ENCODE measurements at places on chromosomes 4 and X. TPM values are rescaled to one million over a fixed set of nuclear protein-coding genes. Genes with fewer than 3 reads are reported as not detected.

The WAS gene
- 0.95 TPM for total RNA-seq

DNA sequence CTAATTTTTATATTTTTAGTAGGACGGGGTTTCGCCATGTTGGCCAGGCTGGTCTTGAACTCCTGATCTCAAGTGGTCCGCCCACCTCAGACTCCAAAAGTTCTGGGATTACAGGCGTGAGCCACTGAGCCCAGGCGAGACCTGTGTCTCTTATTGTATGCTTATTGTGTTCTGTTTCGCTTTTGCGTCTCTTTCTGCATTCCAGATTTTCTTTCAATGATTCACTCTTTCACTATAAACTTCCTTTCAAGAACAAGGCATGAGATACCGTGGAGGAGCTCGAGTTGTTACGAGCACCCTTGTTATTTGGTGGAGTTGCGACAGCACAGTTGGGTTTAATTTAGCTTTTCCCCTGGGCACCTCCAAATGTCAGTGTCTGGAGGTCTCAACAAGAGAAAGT is 366.7 kb upstream of the FAT1 start:
- H3K27me3 ChIP-seq: no peaks in the 10 kb centered on the region
- no peaks in the 10 kb centered on the region for H3K36me3 ChIP-seq

DNA sequence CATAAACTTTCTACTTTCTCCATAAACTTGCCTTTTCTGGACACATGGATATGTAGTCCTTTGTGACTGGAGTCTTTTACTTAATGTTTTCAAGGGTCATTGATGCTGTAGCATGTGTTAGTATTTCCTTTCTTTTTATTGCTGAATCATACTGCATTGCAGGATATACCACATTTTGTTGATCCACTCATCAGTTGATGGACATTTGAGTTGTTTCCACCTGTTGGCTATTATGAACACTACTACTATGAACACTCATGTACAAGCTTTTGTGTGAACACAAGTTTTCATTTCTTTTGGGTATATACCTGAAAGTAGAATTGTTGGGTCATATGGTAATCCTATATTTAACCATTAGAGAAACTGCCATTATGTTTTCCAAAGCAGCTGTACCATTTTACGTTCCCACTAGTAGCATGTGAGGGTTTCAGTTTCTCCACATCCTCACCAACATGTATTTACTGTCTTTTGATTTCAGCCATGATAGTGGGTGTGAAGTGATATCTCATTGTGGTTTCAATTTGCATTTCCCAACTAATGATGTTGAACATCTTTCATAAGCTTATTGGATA is 26.3 kb upstream of the GPM6B start:
- no peak for DNase-seq
- H3K27ac ChIP-seq: no peak overlapping the region
- no peak overlapping the region for H3K4me3 ChIP-seq
- no peaks in the 10 kb centered on the region for H3K36me3 ChIP-seq

DNA sequence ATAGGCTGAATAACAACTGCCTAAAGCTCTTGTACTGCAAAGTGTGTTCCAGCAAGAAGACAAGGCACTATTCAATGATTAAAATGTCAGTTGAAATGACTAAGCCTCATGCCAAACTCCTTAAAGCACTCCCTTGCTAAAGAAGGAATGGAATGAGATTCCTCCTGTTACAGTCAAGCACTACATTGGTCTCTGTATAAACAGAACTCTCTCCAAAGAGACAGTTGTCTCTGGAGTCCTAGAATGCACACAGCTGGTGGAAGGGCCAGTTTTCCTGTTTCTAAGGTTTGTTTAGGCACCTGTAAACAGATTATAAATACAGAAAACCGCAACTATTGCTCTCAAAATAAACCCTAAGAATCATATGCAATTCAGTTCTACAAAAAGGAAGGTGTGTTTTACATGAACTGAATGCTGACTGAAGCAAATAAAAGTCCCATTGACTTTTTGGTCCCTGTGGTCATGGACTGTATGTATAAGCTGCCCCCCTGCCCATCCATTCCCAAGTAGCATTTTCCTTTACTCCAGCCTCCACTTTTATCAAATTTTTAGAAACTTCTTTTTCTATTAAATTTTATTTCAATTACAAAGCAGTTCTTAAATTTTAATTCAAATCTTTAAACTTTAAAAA is 47.0 kb downstream of the FAT1 start:
- H3K36me3 ChIP-seq: no peaks in the 10 kb centered on the region
- no peaks in the 10 kb centered on the region for H3K4me1 ChIP-seq
- H3K27ac ChIP-seq: no peak overlapping the region
- no peak for DNase-seq
- no peaks in the 10 kb centered on the region for H3K27me3 ChIP-seq
- no peak overlapping the region for H3K4me3 ChIP-seq

DNA sequence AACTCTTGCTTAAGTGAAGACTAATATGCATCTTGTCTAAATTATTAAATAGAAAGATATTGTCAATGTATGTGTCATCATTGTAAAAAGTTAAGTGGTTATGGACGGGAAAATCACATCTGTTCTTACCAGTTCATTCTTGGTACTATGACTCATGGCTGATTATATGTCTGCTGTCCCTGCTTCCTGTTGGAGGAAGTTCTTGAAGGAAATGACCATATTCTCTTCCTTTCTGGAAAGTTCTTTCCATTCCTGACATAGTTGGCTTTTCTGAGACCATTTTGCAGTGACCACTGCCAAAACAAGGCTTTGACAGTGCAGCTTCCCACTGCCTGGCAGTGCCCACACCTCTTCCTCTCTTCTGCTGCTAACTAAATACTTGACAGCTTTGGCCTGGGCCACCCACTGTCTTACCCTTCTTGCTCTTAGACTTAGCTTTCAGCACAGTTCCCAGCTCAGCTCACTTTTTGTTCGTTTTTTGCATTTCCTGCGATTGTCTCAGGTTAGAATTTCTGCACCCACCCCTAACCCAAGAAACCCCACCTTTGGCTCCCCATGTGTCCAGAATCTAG is 13.2 kb upstream of the CLDN24 start:
- H3K4me1 ChIP-seq: no peaks in the 10 kb centered on the region
- DNase-seq: no peak
- H3K36me3 ChIP-seq: no peaks in the 10 kb centered on the region
- H3K27me3 ChIP-seq: no peaks in the 10 kb centered on the region
- no peak overlapping the region for H3K27ac ChIP-seq
- H3K4me3 ChIP-seq: no peak overlapping the region

DNA sequence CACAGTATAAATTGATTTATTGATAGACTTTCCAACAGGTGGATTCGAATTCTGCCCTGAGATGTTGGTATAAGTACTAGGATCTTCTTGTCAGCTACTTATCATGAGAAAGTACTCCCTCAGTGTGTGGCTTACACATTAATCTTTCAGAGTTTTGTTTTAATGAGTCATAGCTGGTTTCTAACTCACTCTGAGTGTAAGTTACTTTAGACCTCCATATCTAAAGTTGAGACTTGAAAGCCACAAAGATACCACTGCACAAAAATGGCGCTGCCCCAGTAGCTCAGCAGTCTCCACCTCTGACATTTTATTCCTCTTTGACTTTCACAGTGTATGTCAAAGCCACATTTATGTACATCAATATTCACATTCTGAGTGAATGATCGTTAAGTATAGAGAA is 318.5 kb downstream of the ARAP2 start:
- DNase-seq: no peak
- no peaks in the 10 kb centered on the region for H3K4me1 ChIP-seq
- no peak overlapping the region for H3K4me3 ChIP-seq
- H3K27me3 ChIP-seq: no peaks in the 10 kb centered on the region

DNA sequence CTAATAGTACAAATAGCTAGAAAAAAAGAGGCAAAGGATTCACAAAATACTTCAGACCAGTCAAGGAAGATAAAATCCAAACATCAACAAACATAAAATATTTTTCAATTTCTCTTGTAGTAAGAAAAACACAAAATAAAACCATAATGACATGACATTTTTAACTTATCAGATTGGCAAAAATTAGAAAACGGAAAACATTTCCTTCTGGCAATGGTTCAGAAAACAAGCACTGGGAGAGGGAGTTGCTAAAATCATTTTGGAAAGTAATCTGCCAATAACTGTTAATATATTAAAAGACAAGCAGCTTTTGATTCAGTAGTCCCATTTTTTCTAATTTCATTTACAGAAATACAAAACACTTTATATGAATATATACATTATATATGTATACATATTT is 26.1 kb downstream of the TKTL2 start:
- no peaks in the 10 kb centered on the region for H3K36me3 ChIP-seq
- H3K4me3 ChIP-seq: no peak overlapping the region
- DNase-seq: no peak
- no peaks in the 10 kb centered on the region for H3K27me3 ChIP-seq

DNA sequence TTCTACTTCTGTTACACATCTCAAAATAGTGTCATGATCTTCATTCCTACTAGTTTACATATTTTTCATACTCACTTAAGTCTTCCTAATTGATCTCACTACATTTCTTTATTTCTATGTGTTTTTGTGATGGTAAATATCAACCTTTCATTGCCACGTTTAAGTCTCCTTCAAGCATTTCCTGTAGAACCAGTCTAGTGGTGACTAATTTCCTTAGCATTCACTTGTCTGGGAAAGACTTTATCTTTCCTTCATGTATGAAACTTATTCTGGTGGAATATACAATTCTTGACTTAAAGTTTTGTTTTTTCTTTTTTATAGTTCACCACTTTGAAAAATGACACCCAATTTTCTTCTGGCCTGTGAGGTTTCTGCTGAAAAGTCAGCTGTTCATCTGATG is 181.4 kb upstream of the NEIL3 start:
- H3K36me3 ChIP-seq: no peaks in the 10 kb centered on the region
- no peak overlapping the region for H3K4me3 ChIP-seq
- H3K27ac ChIP-seq: no peak overlapping the region
- no peak for DNase-seq
- no peaks in the 10 kb centered on the region for H3K27me3 ChIP-seq
- no peaks in the 10 kb centered on the region for H3K4me1 ChIP-seq

The ZNF141 gene
- total RNA-seq: 39.6 TPM

GRCh38 chr4:172996571-172997216 is 171.9 kb upstream of the GALNT7 start:
- H3K36me3 ChIP-seq: no peaks in the 10 kb centered on the region
- H3K4me1 ChIP-seq: no peaks in the 10 kb centered on the region
- no peak overlapping the region for H3K4me3 ChIP-seq
- no peak for DNase-seq
- H3K27ac ChIP-seq: no peak overlapping the region
- no peaks in the 10 kb centered on the region for H3K27me3 ChIP-seq

GRCh38 chr4:9899306-9900055 is 118.0 kb downstream of the DRD5 start:
- no peaks in the 10 kb centered on the region for H3K4me1 ChIP-seq
- DNase-seq: no peak
- no peaks in the 10 kb centered on the region for H3K27me3 ChIP-seq
- no peaks in the 10 kb centered on the region for H3K36me3 ChIP-seq
- H3K4me3 ChIP-seq: no peak overlapping the region

The SMARCA5 gene
- 40.9 TPM for total RNA-seq

The SLITRK2 gene
- total RNA-seq: 0.24 TPM

GRCh38 chr4:24680746-24681448 is 96.5 kb upstream of the DHX15 start:
- H3K36me3 ChIP-seq: no peaks in the 10 kb centered on the region
- no peaks in the 10 kb centered on the region for H3K27me3 ChIP-seq
- no peak overlapping the region for H3K27ac ChIP-seq
- no peaks in the 10 kb centered on the region for H3K4me1 ChIP-seq
- no peak for DNase-seq

DNA sequence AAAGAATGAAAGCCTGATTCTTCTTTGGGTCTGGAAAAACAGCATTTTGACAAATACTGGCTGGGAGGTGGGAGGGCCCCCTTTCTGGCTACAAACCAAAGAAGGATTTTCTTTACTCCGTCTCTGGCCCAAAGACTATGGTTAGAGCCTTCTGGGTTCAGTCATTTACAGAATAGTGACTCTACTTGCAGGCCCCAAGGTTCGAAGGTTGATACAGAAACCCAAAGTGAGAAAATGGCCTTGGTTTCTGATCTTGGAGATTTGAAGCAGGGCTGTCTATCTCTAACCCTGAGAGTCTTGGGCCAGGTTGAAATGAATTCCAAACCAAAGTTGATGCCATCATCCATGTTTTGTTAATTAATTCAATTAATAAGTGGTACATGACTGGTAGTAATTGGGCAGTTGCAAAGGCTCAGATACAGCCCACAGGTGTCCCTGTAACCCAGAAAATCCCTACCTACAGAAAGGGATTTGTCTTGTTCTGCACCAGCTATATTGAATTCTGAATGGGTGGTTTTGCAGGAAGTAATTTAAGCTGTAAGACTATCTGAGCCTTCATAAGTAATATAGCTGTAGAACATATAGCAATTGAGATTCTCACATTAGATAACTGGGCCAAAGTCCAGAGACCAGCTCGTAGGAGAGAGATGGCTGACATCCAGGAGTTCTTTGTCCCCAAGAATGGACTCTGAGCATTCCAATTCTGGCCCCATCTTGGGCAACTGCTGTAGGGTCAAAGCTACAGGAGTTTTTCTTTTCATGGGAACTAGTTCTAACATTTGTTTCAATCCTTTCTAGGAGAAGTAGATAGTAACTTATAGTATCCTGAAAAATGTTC is 34.5 kb downstream of the CHRNA9 start:
- H3K4me3 ChIP-seq: no peak overlapping the region
- H3K4me1 ChIP-seq: no peaks in the 10 kb centered on the region
- DNase-seq: no peak
- no peak overlapping the region for H3K27ac ChIP-seq
- no peaks in the 10 kb centered on the region for H3K27me3 ChIP-seq
- H3K36me3 ChIP-seq: no peaks in the 10 kb centered on the region

- no peak overlapping the region for H3K27ac ChIP-seq
- no peak for DNase-seq
- H3K4me3 ChIP-seq: no peak overlapping the region
- peaks cover 4% of the 10 kb centered on the region for H3K4me1 ChIP-seq
- no peaks in the 10 kb centered on the region for H3K27me3 ChIP-seq
Observed at GRCh38 chr4:120844528-120844921, 78.0 kb downstream of the PRDM5 start.

The HTN1 gene
- total RNA-seq: not detected

DNA sequence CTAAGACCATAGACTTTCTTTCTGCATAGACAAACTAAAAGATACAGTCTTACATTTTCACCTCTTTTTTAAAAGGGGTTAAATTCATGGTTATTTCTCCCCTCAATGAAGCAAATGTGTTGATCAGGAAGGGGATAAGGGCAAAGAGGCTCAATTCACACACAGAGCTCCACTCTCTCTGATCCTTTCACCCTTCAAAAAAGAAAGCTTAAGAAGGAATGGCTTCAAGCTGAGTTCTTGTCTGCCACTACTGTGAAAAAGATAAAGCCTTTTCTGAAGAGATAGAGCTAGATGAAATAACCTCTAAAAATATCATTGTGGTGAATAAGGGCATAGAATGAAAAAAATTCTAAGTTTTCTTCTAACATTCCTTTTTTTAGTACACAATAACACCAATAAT is 28.3 kb downstream of the SEPSECS start:
- no peak for DNase-seq
- H3K4me3 ChIP-seq: no peak overlapping the region
- no peaks in the 10 kb centered on the region for H3K4me1 ChIP-seq

The RHOXF1 gene
- total RNA-seq: not detected

The TMEM31 gene
- 0.35 TPM for total RNA-seq

- DNase-seq: no peak
- no peaks in the 10 kb centered on the region for H3K36me3 ChIP-seq
- no peak overlapping the region for H3K4me3 ChIP-seq
- no peaks in the 10 kb centered on the region for H3K4me1 ChIP-seq
Observed at GRCh38 chr4:142832022-142832421, 14.1 kb downstream of the INPP4B start.

GRCh38 chr4:181820553-181820952 is 422.6 kb upstream of the TENM3 start:
- H3K4me3 ChIP-seq: no peak overlapping the region
- no peaks in the 10 kb centered on the region for H3K36me3 ChIP-seq
- no peaks in the 10 kb centered on the region for H3K4me1 ChIP-seq
- no peak for DNase-seq
- no peaks in the 10 kb centered on the region for H3K27me3 ChIP-seq
- H3K27ac ChIP-seq: no peak overlapping the region

Measured in ovary (tissue), 10 donors.